ENCODE measurements at places on chromosomes 2 and 18.
A peak's percentile ranks its signal among the peaks of the same experiment; 100 is the strongest.

DNA sequence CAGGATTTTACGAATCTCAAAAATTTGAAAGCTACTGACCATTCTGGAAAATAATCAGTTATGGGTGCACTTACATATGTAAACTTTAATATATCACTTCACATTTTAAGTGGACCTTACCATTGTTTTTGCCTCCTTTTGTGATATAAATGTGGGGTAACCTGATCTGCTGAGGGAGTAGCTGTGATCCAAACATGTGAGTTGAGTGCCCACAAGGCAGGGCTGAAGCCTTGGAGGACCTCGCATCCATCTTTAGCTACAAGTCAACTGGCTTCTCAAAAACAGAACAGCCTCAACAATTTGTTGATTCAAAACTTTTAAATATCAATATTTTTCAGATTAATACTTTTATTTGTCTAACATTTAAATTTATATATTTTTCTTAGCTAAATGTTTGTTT, 178.2 kb downstream of the PLCL1 start:
- no peak for DNase-seq

DNA sequence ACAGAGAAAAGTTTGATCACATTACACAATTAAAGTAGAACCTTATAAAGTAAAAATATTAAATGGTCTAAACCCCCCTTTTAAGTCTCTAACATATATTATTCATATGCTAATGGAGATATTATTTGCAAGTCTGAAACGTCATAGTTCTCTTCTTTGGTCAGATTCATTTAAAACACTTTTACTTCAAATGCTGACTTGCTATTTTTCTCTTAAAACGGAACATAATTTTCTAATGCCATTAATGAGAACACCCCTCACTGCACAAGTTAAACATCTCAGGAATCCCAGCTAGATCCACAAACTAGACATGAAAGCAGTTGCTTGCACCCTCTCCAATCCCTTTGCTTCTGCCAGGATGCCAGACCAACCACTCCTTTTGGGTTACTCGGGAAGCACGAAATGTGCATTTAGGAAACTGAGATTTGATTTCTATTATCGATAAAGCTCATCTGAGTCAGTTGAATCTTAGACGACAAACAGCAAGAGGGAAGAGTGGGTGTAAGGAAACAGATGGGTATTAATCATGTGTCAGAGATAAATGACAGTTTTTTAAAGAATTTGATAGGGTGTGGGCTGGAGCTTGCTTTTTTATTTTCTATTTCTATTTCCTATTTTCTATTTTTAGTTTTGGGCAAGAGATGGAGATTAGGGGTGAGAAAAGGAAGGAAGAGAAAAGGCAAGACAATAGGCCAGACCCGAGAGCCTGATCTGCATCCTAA, 1.5 kb downstream of the ADD2 start:
- no peak for DNase-seq

DNA sequence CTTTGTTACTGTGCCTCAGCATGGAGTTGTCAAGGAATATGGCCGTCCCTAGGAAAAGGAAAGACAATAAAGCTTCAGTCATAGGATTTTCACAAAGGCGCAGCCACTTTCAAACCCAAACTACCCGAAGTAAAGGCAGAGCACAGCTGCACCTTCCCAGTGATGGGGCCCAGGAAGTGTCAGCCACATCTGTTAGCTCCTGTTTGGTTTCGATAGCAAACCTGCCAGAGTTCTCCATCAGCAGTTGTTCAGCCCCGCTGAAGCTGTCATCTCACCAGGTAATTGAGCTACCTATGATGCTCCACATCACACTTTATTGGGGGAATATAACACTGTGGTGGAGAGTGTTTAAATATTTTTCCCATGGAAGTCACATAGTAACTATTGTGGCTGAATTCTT, 80.7 kb downstream of the LRATD1 start:
- no peak for DNase-seq

DNA sequence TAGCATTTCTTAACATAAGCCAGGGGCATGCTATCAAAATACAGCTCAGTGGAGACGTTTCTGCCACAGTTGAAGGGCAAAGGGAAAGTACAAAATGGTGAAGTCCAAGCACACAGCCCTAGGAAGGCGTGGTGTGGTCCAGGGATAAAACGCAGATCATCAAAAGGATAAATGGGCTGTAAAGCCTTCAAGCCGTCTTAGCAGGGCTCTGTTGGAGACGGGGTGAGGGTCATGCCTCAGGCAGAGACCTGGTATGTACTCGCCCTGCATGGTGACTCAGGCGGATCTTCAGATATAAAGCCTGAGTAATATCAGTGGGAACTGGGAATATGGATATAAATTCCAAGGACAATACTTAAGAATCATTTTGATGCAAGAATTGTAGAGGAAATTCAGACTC, 61.2 kb downstream of the NGEF start:
- DNase-seq: no peak

DNA sequence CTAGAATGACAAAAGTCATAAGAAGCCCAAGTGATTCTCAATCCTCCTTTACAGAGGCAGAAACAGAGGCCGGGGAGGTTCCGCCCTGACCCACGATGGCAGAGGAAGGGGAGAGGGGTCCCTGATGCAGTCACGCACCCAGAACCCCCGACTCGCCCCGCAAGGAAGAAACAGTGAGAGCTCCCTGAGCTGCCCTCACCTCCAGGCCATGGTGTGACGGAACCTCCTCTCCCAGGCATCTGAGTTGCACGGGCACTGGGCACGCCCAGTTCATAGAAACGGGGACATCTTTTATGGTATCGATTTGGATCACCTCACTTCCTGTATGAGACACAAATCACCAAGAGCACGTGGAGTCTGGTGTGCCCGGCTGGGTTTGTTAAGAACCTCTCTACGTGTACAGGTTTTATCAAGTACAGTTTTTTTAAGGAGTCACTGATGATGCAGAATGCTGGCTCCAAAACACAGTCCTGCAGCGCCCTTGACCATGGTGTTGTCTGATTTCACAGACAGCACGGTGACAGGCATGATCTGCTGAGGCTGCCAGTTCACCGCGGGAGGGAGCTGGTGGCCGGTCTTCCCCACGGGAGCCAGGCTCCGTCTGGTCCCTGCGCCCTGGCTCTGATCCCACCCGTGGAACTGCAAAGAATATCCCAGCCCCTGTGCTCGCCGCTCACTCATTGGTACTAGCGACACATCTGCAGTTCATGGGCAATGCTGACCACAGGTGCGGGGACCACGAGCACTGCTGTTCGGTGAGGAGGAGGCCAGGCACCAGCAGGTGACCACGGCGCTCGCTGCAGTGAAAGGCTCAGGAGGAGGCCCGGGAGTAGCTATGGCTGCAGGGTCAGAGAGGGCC, 35.6 kb downstream of the PXDN start:
- no peak for DNase-seq

DNA sequence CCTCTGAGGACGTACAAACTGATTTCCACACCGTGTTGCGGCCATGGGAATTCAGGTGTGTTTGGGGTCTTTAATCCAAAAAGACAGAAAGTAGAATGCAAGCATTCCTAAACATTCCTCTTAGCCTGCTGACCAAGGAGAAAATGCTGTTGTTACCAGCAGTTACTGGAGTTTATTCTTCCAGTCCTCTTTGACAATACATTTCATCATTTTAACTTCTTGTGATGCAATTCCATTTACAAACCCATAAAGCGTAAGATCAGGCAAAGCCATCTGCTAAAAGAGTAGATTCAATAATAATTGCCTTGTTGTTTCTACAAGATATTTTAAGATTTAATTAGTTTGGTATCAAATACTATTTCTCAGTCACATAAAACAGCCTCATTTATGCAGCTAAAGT, 32.7 kb downstream of the SPIRE1 start:
- no peak for DNase-seq

DNA sequence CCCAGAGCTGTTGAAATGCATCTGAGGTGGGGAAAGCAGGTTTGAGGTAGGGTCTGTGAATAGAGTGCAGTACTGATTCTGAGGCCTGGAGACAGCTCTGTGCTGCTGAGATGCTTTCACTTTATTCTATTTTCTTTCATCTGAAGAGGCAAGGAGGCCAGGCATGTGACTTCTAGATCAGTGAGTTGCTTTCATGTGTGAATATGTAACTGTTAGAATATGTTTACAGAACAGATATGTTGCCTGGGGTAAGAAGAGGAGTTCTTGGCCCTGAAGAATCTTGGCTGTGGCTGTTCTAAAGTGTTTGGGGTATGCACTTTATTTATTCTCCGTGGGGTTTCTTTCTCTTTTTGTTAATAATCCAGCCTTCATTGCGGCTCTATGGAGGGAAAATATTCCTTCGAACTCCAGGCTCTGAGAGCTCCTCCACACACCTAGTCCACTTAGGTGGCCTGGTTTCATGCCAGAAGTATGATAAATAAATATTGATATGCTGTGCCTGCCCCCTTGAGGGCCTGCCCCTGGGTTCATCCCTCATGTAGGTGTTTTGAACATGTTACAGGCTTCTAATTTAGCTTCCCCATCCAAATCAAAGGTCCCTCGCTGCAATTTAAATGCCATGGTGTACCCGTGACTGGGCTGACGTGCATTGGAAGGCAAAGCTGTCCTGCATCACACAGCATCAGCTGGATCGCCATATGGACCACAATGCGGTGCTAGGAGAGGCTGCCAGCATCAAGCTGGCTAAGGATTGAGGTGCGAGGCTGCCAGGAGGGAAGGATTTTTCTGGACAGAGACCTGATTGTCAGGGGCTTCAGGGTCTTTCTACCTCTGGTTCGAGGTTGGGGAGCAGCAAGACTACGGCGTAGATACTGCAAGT, 102.9 kb downstream of the PRKCE start:
- DNase-seq: no peak

DNA sequence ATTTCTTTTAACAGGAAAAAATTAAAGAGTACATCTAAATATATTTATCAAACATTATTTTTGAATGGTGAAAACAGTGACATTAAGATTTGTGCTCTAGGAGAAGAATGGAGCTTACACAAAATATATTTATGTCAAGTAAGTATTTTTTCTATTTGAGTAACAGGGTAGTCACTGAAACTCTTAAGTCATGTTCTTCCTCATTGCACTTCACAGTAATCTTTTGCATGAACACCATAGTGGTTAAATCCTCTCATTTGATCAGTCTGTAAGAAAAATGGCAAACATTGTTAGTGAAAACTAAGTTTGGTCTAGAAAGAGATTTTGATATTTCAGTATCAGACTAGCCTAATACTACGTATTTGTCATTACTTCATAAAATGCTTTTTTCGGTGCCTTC, 8.1 kb downstream of the GMCL1 start:
- DNase-seq: no peak

DNA sequence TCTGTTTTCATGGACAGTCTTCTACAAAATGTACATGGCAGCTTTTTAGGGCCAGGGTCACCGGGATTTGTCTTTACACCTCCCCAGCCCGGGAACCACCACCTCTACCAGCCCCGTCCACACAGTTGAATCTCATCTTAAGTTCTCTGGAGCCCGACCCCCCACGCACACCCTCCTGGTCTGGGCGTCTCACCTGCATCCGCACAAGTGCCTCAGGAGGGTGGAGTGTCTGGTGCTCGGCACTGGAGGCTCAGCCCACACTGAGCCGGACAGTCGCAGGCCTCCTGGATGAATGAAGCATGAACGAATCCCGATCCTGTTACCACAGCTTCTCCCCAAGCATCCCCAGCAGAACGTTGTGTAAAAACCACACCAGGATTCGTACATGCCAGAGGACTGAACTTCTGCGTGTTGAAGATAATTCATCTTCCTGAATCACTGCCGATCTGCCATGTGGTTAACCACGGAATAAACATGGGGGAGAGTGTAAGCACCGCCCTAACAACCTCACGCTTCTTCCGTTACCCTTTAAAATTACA, 162.0 kb downstream of the RTP5 start:
- DNase-seq: peak; percentile 40

DNA sequence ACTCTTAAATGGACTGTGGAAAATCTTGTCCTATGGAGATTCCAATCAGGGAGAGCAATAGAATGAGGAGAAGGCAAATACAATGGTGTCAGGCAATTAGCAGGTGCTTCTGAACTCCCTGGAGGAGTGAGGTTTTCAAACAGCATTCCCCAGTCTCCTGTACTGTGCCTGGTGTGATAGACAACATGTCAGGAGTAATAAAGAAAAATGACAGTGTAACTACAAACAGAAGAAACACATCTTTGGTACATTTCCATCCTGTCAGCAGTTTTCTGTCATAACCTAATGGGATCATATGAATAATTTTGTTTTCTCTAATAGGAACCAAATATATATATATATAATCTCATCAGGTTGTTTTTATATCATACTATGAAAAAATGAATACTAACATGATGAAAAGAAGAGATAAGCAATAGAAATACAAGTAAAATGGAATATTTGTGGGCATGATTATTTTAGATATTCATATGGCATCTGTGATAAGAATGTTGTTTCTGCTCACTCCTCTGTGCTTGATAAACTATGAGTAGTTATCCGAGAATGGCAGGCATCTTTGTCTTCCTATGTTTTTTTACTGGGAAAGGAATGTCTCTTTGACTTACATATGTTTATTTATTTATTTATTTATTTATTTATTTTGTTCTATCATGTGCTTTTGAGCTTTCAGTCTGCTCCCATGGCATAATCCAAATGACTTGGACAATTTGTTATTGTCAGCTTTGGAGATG, 441.7 kb downstream of the TXNL1 start:
- DNase-seq: no peak

- no peak for DNase-seq
Measured at GRCh38 chr18:25279961-25280360, 72.0 kb downstream of the ZNF521 start.

DNA sequence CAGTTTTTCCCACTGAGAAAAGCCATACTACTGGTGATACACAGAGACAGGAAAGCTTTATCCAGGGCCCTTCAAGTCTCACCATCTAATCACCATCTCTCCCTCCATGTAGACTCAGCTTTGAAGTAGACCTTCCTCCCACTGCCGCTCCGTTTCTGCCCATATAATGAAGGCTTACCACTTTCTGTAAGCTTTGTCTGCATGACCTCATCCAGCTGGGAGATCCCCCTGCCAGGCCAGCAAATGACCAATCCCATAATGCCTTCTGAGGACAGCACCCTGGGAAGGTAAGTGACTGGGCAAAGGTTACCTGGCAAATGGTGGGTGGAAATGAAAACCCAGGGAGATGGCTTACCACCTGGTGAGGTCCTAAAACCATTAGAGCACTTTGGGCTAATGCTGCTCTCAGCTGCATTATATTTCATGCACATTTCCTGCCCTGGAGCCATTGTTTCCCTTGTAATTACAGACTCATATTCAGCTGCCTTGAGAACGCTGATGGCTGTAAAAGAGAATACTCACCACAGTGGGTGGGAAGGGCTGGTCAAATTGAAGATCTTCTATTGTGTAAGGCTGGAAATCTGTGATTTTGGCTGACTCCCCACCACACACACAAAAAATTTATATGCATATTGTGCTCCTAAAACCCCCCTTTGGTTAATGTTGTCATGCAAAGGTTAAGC, 350.7 kb upstream of the SYT4 start:
- no peak for DNase-seq

GRCh38 chr2:153558247-153558646, 79.7 kb upstream of the RPRM start:
- DNase-seq: no peak

GRCh38 chr2:126300348-126300747, 355.6 kb upstream of the GYPC start:
- no peak for DNase-seq

GRCh38 chr2:196413821-196414274, 225.7 kb upstream of the CCDC150 start:
- no peak for DNase-seq

- no peak for DNase-seq
Measured at GRCh38 chr2:3324404-3325281, 53.0 kb downstream of the EIPR1 start.

- DNase-seq: no peak
Measured at GRCh38 chr18:56962322-56962721, 184.6 kb upstream of the BOD1L2 start.

All from CD4-positive, alpha-beta T cell treated with Interleukin-4 for 1 hour (primary cell).